ENCODE measurements at places on chromosomes 1 and 21.

- no peak for DNase-seq
Measured at GRCh38 chr1:243596431-243597062, 253.5 kb downstream of the AKT3 start.

DNA sequence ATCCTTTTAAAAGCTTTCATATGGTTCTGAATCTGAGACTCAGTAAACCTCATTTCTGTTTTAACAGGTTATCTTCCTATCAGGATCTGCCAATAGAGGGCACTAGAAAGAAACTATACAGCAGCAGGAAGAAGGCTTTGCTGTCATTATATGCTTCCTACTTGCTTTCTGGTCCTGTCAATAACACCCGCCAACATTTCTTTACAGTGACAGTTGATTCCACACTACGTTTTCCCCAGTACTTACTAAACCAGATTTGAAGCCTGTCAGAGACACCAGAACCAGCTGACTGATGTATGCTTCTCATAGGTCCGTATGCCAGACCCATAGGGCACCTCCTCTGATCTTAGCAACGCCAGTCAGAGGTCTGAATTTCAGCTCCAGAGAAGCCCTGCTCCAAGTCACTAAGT is 341.0 kb upstream of the NEGR1 start:
- no peak for DNase-seq

- DNase-seq = no peak
Measured at GRCh38 chr1:66275083-66275482, 258.9 kb upstream of the SGIP1 start.

GRCh38 chr1:76234061-76234460 is 159.5 kb downstream of the ST6GALNAC3 start:
- no peak for DNase-seq

DNA sequence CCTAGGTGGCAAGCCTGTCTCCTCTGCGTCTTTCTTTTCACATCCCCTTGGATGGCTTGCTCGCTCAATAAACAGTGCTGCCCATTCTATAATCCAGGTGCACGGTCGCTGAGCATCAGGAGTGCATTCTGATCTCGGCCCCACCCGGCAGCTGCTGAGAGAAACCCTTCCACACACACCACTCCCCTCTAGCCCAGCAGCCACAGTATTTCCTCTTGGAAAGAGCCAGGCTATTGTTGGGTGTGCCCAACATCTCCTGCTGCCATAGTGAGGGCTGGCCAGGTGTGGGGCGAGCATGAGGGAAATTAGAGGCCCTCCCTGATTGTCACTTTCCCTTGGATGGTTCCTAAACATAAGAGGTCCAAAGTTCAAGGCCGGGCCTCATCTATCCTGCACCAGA is 24.7 kb downstream of the GPA33 start:
- DNase-seq = no peak

DNA sequence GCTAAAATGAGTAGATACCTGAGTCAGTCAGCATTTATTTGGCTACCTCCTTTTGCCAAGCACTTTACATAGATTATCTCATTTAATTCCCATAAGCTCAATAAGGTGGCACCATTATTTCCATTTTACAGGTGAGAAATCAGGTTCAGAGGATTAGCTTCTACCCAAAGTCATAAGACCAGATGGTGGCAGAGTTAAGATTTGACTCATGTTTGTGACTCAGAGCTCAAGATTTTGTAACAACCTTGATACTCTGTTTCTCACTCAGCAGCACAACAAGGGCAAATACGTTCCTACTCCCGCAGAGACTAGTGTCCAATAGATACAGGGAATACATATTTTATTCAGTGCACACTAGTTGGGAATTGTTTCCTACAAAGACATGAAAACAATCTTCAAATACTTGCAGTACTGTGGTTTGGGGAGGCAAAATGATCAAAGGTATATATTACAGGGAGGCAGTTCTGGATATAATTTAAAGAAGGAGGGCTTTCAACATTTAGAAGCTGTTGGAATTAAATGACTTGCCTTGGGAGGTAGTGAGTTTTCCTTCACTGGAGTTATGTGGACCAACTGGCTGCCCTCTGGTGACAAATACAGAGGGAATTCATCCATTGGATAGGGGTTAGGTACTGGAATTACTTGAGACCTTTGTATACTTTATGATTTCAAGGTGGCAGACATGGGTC is 3.6 kb downstream of the LEPR start:
- no peak for DNase-seq

DNA sequence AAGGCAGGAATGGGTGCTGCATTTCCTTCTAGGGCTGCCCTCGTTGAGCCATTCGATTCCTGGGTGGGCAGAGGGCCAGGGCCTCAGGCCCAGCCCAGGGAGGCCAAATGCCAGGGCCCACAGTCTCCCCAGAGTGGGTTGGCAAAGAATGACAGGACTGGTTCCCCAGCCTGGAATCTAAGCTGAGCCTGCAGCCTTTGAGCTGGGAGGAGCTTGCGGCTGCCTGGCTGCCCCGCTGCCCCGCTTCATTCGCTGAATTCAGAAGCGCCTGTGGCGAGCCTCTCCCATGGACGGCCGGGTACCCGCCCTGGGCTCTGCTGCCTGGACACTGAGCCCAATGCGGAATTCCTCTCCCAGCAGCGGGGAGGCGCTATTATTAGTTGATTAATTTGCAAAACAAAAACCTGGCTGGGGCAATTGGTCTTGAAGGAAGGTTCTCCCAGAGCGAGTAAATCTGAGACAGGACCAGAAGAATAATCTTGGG is 32.3 kb upstream of the TARDBP start:
- DNase-seq = no peak

- DNase-seq = no peak
Measured at GRCh38 chr1:28032281-28032680, 56.1 kb downstream of the EYA3 start.

DNA sequence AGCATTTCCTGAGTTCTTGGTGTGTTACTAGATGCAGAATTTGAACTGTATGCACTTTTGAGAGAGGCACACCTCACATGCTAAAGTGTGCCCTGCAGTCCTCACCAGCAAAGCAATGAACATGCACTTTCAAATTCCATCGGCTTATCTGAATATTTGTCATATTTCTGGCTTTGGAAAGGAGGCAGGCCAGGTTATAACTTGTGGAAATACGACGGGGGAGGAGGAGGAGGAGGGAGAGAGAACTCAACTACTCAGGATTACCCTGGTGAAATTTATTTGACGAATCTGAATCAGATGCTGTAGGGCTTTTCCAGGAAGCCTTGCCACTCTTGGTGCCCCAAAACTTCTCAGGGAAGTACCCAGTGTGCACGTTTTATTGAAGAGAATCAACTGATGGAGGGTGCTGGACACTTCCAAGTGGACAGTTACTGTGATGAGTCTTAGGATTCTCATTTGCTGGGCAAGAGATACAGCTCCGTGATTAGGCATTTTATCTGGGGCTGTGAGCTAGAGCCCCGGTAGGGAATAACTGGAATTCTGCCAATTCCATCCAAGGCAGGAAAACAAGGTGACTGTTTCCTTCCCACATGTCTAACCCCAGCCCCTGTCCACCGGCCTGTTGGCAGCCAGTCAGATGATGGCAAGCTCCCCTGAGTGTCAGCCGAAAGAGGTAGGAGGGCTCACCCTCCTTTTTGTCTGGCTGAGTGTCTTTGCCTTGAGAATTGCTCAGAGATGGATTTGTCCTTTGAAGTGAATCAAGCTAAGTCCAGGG is 3.8 kb downstream of the PDPN start:
- DNase-seq = no peak

DNA sequence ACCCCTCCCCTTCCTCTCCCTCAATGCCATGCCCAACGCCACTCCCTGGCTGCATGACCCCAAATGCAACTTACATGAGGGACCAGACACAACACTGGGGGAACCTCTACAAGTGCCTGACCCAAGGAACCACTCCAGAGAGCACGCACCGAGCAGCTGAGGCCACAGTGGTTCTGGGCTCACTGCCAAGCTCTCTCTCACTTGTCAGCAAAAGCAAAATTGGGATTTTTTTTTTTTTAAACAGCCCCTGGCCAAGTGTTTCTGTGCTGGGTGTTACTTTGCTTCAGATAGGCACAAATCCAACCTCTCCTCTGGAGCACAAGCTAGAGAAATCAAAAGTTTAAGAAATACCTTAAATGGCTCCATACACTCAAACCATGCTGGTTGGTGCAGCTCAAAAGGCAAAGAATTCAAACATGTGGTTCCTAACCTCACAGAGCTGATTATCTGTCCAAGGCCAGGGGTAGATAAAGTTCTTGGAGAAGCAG is 363.0 kb downstream of the SETD4 start:
- no peak for DNase-seq

- DNase-seq = peak; percentile 88
Measured at GRCh38 chr21:36069713-36070583, at the start of gene CBR1. CBR1 (plus strand) TSS chr21:36070024; CDS start chr21:36070116, 92 bp downstream.

DNA sequence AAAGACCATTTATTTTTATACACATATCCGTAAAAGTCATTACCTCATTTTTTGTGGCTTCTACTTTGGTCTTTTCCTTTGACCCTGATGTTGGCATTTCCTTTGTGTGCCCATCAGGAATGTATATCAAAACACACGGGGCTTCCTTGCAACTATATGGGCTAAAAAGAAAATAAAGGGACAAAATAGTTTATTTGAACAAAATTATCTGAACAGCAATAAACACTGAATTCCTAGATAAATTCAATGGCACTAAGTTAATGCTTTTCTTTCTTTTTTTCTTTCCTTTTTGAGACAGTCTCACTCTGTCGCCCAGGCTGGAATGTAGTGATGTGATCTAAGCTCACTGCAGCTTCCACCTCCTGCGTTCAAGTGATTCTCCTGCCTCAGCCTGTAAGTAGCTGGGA is 45.2 kb downstream of the EPRS1 start:
- no peak for DNase-seq

GRCh38 chr1:244965185-244966030 is 101.1 kb upstream of the HNRNPU start:
- DNase-seq = no peak

DNA sequence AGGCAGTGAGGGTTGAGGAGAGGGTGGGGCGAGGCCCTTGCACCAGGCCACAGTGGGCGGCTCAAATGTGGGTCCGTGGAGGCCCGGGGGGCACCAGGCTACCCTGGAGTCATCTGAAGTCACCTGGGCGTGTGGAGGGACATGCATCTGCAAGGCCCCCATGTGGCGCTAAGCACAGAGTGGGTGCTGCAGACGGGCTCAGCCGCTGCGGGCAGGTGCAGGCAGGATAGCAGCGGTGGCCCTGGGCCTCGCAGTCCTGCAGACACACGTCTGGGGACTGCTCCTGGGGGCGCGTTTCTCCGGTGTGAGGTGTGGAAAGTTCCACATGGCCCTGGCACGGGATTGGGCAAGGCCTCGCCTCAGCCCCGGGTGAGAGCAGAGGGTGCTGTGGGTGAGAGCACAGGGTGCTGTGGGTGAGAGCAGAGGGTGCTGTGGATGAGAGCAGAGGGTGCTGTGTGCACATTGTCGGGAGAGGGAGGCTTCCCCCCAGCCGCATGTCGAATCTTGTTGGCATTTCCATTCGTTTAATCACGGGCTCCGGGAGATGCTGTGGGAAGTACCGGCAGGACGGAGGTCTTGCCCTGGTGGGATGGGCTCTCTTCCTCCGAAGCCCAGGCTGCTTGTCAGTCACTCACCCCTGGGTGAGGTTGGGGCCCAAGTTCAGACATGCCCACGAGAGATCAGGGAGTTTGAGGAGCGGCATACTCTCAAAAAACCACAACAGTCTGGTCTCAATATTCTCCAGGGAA is 46.5 kb downstream of the TP73 start:
- no peak for DNase-seq

DNA sequence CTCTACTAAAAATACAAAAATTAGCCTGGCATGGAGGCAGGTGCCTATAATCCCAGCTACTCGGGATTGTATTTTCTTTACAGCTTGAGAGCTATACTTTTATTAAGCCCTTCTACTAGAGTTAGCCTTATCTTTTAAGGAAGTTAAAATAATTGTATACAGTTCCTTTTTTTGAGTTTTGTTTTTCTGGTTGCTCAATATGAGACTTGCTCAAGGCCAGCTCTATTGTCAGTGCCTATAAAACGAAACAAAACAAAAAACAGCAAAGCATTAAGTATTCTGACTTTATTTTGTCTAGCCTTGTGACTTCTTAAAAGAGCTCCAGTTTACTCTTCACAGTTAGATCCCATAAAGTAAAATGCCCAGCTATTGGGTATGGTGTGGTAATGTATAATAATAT is 17.2 kb downstream of the PKN2 start:
- no peak for DNase-seq

GRCh38 chr1:180501865-180502360 is 464 bp downstream of the ACBD6 start:
- no peak for DNase-seq

DNA sequence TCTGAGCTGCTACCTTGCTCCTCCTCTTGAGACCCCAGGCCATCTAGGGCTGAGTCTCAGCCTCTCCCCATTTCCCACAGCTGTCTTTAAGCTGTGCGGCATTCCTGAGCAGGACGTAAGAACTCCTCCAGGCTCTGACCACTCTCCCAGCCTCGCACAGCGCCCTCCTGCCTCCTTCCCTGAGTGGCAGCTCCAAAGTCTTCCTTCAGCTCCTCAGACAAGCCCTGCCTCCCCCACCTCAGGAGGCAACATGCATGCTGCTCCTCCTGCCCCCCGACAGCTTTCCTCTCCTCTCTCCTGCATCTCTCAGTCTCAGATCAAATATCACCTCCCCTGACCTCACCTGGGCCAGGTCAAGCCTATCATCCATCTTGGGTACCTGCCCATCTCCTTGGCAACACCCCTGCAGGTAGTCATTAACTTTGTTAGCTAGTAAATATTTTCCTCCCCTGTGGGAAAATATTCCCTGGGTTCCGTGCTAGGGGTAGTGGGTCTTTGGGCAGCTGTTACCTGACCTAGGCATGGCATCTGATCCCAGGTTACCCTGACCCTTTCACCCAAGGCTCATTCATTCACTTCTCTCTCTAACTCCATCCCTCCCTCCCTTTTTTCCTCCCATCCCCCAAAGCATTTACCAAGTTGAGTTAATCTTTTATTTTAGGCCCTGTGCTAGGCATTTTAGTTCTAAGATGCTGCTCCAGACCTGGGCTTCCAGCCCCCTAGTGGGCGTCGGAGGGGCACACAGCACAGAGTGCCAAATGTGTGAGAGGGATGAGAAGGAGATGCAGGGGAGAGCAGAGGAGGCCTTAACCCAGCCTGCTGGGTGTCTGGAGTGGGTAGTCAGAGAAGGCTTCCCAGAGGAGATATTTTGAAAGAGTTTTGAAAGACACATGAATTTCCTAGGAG is 419.9 kb downstream of the PTPRU start:
- no peak for DNase-seq

- no peak for DNase-seq
Measured at GRCh38 chr1:47371016-47371517, 37.5 kb downstream of the CMPK1 start.

Data from stimulated activated CD4-positive, alpha-beta T cell treated with anti-CD3 and anti-CD28 coated beads, Interleukin-12 subunit alpha, Interleukin-12 subunit beta, amount 100 ng/mL, for 4 hours (primary cell).